AML-193 (cell line): ENCODE measurements at places on chromosomes 11 and 22.
A peak's percentile ranks its signal among the peaks of the same experiment; 100 is the strongest.

GRCh38 chr11:122337704-122338103 is 221.7 kb upstream of the BLID start:
- no peak for DNase-seq

DNA sequence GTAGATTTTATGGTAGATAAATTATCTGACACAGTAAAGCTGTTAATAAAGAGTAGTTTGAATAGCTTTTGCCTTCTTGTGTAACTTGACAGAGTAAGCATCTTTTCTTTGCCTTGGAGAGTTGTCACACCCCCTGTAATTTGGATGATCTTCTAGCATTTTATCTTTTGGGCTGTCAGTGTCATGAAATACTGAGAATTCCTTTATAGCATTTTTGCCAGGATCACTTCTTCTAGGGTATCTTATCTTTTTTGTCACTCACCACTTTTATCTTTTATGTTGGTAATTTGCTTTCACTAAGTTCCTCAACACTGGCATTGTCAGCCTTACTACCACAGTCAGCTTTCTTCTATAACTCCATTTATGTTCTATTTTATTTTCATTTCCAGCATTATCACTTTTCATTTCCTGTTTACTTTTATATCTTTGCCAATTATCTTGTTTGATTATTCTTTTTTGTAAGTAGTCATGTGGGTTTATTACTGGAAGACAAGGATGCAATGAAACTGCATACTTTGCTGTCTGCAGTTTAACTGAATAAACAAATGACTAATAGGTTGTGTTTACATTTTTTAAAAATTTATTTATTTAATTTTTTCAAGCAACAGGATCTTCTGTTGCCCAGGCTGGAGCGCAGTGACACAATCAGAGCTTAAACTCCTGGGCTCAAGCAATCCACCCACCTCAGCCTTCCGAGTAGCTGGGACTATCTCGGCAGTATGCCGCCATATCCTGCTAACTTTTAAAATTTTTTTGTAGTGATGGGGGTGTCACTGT is 28.1 kb upstream of the ACAT1 start:
- no peak for DNase-seq

- DNase-seq = peak; percentile 78
Observed at GRCh38 chr11:35077709-35078469, 61.1 kb upstream of the CD44 start.

- DNase-seq = no peak
Observed at GRCh38 chr11:128018692-128019091, 568.7 kb downstream of the ETS1 start.

- no peak for DNase-seq
Observed at GRCh38 chr11:77038029-77038824, 4.0 kb downstream of the B3GNT6 start.

GRCh38 chr22:47292546-47293320 is 530.3 kb downstream of the TBC1D22A start:
- DNase-seq = no peak

DNA sequence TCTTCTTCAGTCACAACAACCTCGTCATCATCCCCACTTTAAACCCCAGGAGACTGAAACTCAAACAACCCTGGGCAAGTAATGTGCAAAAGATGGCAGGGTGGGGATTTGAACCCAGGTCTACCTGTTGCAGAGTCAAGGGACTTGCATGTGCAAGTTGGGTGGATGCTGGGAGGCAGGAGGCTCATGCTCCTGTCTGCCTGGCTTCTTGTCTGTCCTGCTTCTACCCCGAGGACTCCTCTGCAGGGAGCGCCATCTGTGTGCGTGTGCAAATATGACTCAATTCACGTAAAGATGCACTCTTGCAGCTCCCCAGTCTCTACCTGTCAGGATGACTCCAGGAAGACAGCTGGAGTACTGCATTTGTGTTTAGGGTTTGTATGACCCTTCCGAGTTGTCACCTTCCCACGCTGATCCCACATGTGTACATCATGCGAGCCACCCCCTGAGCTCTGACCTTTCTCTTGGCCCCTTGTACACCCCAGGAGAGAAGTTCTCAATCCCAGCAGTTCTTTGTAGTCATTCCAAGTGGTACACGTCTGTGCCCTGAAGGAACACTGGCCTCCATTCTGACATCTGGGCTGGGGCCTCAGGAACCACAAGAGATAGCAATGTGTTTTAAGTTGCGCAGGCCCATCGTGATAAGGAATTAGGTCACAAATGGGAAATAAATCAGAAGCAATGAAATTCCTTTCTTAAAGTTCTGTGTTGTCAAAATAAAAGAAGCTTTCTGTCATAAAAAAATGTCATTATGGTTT is 95.7 kb downstream of the CWC15 start:
- no peak for DNase-seq

GRCh38 chr22:17218341-17218740 is 894 bp downstream of the ADA2 start:
- no peak for DNase-seq

DNA sequence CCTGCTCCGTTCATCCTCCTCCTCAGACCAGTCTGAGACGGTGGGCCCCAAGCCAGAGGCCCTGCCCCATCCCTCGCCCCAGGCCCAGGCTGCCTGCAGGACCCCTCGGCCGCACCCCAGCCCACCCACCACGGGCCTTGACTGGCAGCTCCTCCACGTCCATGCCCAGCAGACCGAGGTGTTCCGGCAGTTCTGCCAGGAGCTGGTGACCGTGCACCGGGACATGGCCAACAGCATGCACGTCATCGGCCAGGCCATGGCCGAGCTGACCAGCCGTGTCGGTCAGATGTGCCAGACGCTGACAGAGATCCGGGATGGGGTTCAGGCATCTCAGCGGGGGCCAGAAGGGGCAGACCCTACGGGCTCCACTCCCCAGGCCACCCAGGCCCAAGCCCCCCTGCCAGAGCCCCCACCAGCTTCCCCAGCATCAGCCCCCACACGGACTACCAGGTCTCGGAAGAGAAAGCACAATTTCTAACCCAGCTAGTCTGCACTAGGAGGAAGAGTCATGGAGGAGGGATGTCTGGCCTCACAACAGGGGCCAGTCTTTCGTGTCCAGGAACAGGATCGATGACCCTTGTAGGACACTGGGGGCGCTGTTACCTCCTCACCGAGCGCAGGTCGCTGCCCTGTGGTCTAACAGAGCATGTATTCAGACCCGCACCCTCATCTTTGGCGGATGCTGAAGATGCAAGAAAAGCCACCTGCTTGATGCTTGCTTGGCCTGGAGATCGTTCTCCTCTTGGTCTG is 66.3 kb downstream of the PRDM11 start:
- DNase-seq = no peak

DNA sequence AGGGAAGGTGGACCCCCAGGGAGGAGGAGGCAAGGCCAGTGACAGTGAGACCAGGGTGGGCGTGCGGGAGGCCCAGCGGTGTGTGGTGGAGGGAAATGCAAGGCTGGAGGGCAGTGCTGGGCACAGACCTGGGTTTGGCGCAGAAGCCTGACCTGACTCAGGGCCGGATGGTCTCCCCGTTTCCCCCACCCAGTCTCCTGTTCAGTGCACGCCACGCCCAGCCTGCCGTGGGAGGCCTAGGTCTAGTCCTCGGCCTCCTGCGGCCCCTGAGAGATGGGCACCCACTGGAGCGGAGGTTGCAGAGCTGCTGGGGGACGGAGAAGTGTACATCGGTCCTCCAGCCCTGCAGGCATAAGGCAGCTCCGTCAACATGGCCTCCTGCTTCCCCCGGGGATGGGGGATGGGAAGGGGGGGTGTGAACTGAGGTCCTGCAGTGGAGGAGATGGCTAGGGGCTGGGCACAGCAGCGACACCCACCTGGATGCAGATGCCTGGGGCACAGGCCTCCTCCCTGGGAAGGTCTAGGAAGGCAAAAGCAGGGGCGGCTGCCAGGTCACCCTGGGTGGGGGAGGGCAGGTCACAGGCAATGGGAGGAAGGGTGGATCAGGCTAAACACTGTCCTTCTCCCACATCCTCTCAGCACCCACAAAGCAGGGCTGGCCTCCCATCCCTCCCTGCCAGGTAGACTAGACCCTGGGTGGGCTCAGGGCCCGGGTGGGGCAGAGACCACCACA is 15.9 kb downstream of the IL17REL start:
- no peak for DNase-seq

DNA sequence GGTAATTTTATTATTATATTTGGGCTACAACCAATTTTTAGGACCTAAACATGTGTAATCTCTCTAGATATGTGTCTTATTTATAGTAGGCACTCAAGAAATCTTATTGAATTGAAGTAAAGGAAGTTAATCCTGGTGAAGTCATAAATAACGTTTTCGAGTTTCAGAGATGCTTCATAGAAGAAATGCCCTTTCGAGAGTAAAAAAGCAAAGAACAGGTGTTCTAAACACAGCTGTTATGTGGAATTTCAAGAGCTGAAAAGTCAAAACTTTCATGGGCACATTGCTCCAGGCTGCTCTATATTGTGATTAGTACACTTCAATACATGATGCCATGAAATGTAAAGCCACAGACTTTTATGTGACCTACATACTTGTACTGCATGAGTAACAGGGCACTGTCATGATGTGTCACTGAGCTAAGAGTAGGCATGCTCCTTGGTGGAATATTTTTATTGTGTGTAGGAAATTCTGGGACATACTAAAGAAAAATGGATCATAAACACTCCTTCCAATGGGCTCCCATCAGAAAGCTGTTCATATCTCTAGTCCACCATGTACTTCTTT is 7.2 kb upstream of the ELMOD1 start:
- no peak for DNase-seq

- DNase-seq = no peak
Observed at GRCh38 chr11:74948546-74948897, 369 bp downstream of the XRRA1 start.

GRCh38 chr22:17612057-17612456 is 16.5 kb downstream of the ATP6V1E1 start:
- no peak for DNase-seq

- DNase-seq = no peak
Observed at GRCh38 chr11:94175535-94175934, 46.9 kb downstream of the PANX1 start.
